ENCODE measurements at places on chromosomes 16 and 17.
A peak's percentile ranks its signal among the peaks of the same experiment; 100 is the strongest.

GRCh38 chr17:39623356-39623950 is 3.3 kb upstream of the PPP1R1B start:
- DNase-seq: peak; percentile 68

GRCh38 chr17:33127706-33128105 is 136.1 kb downstream of the SPACA3 start:
- DNase-seq: no peak

DNA sequence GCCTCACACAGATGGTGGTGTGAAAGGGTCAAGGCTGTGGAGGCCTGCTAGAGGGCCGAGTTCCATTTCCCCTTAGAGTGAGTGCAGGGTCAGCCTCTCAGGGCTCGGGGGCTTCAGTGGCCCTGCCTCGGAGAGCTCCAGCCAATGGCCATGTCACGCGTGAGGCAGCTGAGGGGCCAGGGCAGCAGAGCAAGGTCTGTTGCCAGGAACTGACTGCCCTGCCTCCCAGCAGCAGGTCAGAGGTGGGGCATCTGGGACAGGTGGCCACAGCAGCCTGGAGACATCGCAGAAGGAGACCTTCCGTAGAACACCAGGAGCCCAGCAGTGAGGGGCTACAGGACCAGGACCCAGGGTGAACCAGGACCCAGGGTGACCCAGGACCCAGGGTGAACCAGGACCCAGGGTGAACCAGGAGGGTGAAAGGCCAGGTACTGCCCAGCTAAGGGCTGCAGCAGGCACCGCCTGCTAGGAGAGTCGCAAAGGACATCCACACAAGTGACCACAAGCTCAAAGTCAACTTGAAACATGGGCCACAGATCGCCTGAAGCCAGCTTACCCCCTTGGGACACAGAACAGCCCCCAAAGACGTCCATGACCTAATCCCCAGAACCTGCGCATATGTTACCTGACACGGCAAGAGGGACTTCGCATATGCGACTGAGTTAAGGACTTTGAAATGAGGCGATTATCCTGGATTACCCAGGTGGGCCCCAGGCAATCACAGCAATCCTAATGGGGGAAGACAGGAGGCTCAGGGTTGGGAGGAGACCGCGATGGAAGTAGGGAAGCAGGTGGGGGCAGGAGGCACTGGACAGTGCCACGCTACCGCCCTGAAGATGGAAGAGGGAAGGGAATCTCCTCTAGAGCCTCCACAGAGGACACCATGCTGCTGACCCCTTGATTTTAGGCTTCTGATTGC is 4.8 kb upstream of the MEAK7 start:
- no peak for DNase-seq

DNA sequence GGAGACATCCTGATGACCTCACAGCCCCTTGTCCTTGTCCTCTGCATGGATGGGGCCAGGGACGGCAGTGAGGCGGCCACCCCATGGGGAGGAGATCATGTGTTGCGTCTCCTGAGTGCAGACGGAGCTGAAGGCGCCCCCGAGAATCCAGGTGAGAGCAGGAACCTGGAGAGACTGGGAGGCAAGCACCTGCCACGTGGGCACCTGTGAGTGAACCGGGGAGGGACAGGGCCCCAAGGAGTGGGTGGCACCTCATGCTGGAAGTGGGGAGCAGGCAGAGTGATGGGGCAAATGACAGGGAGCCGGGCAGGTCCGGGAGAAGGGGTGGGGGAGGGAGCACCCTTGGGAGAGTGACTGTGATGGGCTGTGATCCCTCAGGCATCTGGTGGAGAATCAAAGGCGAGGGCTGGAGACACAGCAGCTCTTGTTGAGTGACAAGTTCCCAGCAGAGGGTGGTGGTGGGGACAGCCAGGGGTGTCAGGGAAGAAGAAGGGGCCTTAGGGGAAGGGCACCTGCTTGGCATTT is 174.3 kb upstream of the CHMP6 start:
- no peak for DNase-seq

DNA sequence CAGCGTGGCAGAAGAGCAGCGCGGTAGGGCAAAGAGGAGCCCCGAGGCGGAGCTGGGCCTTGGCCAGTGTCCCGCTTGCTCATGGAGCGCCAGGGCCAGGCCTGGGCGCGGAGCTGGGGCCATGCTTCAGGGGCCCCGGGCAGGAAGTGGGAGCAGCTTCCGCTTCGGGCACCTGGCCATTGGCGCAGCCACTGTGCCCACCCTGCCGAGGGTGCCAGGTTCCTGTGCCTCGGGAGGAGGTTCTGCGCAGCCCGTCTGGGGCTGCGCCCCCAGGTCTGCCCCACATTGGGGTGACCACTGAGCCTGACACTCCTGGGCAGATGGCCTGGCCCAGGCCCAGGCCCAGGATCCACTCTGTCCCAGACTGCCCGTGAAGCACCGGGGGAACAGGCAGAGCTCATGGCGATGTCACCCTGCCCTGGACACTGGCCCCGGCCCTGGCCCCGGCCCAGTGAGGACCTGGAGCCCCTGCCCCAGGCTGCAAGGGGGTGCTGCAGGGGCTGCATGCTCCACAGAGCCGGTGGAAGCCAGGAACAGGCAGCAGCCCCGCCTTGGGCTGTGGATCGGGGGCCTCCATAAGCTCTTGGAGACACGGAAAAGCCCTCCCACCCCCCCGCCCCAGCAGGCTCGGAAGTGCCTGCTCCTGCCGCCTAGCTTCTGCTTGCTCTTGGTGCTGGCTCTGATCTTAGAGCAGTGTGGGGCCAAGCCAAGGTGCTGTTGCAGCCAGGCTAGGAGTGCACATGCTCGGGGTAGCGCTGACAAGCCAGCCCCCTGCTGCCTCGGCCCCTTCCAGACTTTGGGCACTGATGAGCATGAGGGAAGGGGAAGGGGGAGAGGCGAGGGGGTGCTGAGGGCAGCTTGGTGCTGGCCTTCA is 35.9 kb upstream of the FOXJ1 start:
- no peak for DNase-seq

DNA sequence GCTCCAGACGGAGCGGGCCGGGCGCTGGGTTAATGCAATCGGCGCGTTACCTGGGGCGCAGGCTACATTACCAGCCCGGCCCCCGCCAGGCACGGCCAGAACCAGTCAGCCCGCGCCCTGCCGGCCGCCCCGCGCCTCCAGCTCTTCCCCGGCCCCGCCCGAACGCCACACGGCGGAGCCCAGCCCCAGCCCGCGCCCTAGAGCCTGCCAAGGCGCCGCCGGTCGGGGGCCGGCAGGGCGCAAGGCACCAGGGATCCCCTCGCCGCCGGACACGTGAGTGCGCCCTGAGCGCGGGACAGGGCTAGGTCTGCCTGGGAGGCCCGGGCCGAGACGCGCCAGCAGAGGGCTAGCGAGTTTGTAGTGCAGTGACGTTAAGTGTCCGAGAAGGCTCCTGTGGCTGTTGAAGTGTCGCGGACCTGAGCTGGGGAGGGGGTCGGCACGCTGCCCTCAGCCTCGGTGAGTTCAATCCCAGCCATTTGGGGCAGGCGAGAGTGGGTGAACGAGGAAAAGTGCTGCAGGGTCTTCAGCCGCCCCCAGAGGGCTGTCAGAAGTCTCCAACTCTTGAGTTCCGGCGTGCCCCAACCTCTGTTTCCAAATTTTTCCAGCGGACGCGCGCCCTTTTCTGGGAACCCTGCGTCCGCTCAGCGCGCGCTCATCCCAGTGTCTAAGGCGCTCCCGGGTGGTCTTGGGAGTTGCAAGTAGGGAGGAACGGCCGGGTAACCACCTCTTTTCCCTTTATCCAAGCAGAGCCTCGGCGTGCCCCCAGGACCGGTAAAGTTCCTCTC is at the start of gene SLC6A2:
Gene SLC6A2, plus strand, starts transcription at position 92 of the 785 bp plus-strand sequence. CDS start 707 bp downstream, outside the sequence.
- DNase-seq: no peak

DNA sequence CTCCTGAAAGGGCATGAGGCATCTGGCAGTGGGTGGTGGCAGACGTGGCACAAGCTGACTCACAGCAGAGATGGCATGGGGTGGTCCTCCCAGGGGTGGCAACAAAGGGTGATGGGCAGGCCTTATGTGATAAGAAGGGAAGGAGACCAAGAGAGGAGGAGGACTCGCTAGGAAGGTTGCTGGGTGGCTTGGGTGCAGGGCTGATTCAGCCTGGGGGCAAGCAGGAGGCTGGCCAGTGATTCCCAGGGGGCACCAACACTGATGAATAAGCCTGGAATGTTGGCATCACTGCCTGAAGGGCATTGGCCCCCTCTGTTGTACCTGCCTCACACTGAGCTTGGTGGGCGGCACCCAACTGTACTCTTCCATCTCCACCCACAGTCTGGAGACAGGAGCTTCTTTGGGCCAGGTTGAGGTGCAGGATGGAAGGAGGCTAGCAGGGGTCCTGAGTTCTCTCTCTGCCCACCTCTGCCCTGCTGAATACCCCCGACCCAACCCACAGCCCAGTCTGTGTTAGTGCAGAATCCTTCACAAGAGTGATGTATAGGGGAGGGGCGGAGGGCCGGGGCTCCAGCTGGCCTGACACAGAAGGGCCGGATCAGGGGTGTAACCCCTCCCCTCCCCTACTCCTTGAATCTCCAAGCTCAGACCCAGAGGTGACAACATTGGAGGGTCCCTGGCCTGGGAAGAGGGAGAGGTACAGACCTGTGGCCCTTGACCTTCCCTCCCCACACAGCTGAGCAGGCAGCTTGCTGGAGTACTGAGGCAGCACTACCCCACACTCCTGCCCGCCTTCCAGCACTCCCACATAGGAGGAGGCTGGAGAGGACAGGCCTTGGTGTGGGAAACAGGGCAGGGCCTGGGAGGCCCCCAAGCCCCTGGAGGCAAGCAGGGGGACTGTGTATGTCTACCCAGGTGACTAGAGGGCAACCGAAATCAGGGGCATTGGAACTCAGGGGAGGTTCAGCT is 2.6 kb downstream of the STAC2 start:
- DNase-seq: no peak

- DNase-seq: no peak
Measured at GRCh38 chr17:21079196-21079595, 36.4 kb upstream of the USP22 start.

DNA sequence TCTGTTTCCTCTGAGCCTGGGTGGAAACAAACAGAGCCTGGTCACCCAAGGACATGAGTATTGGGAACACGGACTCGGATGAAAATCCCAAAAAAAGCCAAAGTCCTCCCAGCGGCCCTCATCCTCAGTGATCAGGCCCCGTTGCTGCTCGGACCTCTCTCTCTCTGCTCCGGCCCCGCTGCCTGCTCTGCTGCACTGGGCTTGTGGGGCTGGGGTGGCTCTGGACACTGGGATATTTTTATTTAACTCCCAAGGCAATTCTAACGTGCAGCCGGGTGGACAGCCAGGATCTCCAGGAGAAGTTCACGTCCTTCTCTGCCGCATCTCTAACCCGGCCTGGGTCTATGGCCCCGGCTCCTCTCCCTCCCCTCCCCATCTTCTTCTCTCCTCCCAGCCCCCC is 280.9 kb upstream of the TNRC6C start:
- DNase-seq: no peak

- no peak for DNase-seq
Measured at GRCh38 chr17:11511696-11512095, 86.6 kb upstream of the DNAH9 start.

- DNase-seq: peak; percentile 51
Measured at GRCh38 chr16:65414284-65414984, 292.6 kb upstream of the CDH11 start.

GRCh38 chr17:67369676-67370075 is 3.3 kb upstream of the PSMD12 start:
- no peak for DNase-seq

- no peak for DNase-seq
Measured at GRCh38 chr17:50199211-50199802, 2.1 kb downstream of the COL1A1 start.

DNA sequence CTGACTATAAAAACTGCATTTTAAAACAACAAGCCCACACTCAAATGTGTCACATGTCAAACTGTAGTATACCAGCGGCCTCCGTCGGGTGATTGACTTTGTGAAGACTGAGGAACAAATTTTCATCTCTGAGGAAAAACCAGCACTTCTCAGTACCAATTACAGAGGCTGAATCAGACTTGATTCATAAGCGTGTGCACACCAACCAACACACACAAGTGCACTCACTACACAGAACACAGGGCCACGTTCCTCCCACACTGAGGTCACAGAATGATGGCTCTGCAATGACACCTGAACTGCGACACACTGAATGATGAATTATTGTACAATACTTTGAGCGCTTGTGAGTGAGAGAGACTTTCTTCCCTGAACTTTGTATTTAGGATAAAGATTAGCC is 29.6 kb downstream of the XPO6 start:
- peak; percentile 12 for DNase-seq

DNA sequence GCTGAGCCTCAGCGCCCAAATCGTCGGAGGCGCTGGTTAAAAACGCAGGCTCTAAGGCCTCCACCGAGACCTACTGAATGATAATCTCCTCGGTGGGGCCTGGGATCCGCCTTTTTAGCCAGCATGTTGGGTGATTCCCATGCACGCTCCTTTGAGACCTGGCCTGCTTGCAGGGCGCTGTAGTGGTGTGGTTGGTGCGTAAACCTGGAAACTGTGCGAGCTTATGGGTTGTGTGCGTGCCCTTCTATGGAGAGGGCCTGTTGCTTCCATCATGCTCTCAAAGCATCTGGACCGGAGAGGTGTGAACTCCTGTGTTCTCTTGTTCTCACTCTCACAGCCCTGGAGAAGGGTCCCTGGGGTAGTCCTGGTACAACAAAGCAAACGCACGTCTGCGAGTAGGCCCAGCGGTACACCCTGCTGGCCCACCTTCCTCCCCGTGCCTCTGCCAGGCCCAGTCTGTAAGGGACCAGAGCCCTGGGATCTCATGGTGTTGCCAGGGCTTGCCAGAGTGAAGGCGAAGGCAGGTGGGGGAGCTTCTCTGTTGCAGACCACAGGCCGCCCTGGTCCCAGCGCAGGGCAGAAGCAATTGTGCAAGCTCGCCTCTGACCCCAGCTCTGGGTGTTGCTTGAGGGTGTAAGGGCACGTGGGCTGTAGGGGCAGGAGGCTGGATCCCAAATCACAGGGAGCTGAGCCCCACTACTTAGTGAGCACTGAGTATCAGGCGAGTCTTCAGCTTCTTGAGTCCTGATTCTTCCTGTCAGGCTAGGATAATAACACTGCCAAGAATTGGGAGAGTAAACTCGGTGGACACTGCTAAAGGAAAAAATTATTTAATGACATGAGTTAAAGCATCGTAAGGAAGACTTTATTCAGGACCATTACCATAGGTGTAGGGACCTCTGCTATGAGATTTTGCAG is 879 bp upstream of the LRRC75A start:
- no peak for DNase-seq

DNA sequence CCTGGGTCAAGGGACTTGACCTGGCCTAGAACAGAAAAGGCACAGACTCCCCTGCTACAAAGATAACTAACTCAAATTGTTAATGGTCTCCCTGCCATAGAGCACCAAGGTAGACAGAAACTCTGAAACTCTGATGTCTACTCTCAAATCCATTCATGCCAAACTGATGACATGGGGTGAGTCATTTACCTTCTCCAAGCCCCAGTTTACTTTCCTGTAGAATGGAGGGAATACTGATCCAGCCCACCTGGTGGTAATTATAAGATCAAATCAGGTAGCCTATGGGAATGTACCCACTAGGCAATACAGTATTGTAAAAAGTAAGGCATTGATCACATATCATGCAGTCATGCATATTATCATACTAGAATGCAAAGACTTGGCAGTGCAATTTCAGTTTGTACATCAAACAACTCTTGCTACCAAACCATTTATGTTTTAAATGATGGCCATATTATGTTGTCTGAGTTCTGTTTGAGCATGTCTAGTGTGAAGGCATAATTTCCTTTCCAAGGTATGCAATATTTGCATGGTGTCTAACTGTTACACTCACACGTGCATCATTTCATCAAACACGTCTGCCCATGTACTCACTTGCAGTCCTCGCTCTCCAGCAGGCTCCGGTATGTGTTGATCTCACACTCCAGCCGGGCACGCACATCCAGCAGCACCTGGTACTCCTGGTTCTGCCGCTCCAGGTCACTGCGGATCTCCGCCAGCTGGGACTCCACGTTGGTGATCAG is 3.0 kb downstream of the KRT31 start:
- peak; percentile 7 for DNase-seq

All from kidney glomerular epithelial cell (primary cell).